ENCODE measurements at places on chromosomes 16 and 17. TPM values are rescaled to one million over a fixed set of nuclear protein-coding genes. Genes with fewer than 3 reads are reported as not detected.

GRCh38 chr17:4313221-4314114 is 49.7 kb upstream of the ANKFY1 start:
- DNase-seq, result no peak

DNA sequence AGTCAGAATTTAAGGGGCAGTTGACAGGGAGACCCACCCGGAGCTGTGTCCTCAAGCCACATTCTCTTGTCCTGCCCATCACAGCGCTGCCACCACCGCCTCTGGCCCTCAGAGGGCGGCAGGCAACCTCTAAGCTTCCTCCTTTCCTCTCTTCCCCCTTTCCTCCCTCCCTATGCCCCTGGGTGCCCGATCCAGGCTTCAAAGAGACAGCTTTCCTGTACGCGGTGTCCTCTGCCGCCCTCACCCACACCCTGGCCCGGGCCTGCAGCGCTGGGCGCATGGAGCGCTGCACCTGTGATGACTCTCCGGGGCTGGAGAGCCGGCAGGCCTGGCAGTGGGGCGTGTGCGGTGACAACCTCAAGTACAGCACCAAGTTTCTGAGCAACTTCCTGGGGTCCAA is 23.5 kb downstream of the WNT9B start:
- no peak for DNase-seq

SHBG gene
- total RNA-seq, result 1.2 TPM

DNA sequence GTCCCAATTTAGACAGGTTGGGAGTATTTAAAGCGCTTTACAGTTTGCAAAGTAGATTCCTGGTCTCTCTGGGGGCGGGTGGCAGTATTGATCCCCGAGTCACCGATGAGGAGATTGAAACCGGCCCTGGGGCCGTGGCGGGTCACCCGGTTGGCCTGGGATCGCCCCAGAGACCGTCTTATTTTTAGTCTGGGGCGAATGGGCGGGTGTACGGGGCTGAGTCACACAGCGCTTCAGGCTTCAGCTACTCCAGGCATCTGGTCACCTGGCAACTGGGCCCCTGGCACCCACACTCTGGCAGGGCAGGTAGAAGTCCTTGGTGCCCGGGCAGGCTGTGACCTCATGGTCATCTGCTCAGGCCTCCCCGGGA is 669 bp downstream of the MIEF2 start:
- no peak for DNase-seq

DNA sequence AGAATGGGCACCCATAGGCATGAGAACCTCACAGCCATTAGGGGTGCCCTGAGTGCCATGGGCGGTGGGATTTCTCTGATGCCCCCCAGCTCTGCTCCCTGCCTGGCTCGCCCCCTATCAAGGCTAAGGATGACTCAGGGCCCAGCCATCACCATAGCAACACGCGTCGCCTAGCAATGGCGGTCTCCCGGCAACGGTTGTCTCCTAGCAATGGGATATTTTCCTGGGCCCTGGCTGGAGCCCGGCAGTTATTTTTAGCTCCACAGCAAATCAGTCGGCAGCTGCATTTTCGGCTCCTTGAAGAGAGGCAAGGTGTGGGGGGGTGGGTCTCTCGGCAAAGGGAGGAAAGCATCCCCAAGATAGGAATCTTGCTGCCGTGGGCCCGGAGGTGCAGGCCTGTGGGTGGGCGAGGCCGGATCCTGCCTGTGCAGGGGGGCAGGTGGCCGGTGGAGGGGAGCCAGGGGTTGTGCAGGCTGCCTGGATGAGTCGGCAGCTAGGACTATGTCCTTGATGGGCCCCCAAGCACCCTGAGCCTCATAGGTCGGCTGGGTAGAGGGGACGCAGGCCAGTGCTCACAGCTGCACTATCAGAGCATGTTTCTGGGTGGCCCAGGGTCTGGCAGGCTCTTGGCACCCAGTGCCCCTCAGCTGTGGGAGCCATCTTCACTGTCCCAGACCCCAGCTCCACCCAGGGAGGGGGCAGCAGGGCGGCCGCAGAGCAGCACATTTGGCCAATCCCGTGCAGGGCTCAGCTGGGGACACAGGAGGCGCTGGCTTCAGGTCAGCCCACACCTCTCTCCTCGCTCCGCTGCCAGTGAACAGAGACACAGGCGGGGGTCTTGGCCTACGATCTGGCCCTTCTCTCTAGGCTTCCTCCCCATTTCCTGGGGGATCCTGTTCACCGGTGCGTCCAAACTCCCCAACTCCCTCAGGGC is 4.2 kb upstream of the FBXL16 start:
- no peak for DNase-seq

GRCh38 chr17:31200287-31200686 is 96.8 kb downstream of the OMG start:
- no peak for DNase-seq

GRCh38 chr17:41656249-41657023 is 32.1 kb upstream of the KRT17 start:
- no peak for DNase-seq

DDX42 gene
- total RNA-seq, result 89.6 TPM

GRCh38 chr16:55001931-55002330 is 71.3 kb downstream of the IRX5 start:
- DNase-seq, result no peak

- no peak for DNase-seq
Observed at GRCh38 chr16:69466547-69466946, 42.1 kb downstream of the CYB5B start.

SEZ6L2 gene
- total RNA-seq, result 70.7 TPM

DNA sequence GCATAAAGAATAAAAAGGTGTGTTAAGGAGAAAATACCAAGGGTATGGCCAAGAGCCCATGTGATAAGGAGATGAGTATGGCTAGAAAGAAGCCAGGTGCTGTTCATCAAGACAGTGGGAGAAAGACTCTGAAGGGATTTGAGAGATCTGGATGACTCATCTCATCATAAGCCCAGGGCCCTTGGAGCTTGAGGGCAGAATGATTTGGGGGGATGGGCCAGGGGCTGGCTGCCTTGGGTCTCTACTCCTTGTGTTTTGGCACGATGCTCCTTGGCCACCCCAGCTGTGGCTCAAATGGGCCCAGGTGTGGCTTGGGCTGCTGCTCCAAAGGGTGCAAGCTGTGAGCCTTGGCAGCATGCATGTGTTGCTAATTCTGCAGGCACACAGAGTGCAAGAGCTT is 14.5 kb upstream of the TNFRSF13B start:
- no peak for DNase-seq

RSKR gene
- 17.2 TPM for total RNA-seq

GRCh38 chr17:40557531-40558299 is 7.6 kb downstream of the CCR7 start:
- no peak for DNase-seq

GRCh38 chr17:67474081-67474661 is 97.1 kb downstream of the PITPNC1 start:
- DNase-seq, result no peak

- no peak for DNase-seq
Observed at GRCh38 chr17:27862840-27863239, 30.3 kb downstream of the LYRM9 start.
